ENCODE measurements at places on chromosomes 1 and 21.

GRCh38 chr1:201530741-201531531 lies 8.0 kb upstream of the NAV1 start:
- peak; percentile 91 for DNase-seq

GRCh38 chr1:13808729-13809131 lies 108.7 kb downstream of the PRDM2 start:
- peak; percentile 59 for DNase-seq

GRCh38 chr21:46454634-46455390 lies 3.9 kb upstream of the DIP2A start:
- no peak for DNase-seq

GRCh38 chr1:30334767-30335166 lies 388.6 kb downstream of the MATN1 start:
- no peak for DNase-seq

- no peak for DNase-seq
Measured at GRCh38 chr21:16841975-16842695, 670.7 kb upstream of the CXADR start.

- no peak for DNase-seq
Measured at GRCh38 chr1:39426346-39426745, 65.1 kb upstream of the BMP8A start.

- no peak for DNase-seq
Measured at GRCh38 chr21:40331172-40331571, 463.9 kb downstream of the PCP4 start.

Data from left cardiac atrium (tissue), 4 donors.